Cardiac muscle cell (in vitro differentiated cells and primary cell): ENCODE measurements at places on chromosomes 2 and 18.

DNA sequence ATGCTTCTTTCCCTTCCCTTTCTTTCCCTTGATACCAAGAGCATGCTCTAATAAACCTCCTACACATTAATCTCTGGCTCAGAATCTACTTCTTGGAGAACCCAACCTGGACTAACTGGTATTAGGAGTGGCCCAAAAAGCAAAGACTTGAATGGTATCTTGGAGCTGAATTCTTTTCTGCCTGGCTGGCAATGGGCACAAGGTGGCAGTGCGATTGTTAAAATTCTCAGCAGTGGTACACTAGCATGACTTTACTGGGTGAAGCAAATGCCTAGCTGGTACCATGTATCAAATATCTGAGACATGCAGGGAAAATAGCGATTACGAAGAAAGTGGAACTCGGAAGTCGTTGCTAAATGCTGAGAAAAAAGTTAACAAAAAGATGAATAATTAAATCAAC is 376.1 kb downstream of the XIRP2 start:
- peak; percentile 21 for DNase-seq

- no peak for DNase-seq
These were observed 128.1 kb downstream of the GLI2 start for GRCh38 chr2:120863661-120864320.

DNA sequence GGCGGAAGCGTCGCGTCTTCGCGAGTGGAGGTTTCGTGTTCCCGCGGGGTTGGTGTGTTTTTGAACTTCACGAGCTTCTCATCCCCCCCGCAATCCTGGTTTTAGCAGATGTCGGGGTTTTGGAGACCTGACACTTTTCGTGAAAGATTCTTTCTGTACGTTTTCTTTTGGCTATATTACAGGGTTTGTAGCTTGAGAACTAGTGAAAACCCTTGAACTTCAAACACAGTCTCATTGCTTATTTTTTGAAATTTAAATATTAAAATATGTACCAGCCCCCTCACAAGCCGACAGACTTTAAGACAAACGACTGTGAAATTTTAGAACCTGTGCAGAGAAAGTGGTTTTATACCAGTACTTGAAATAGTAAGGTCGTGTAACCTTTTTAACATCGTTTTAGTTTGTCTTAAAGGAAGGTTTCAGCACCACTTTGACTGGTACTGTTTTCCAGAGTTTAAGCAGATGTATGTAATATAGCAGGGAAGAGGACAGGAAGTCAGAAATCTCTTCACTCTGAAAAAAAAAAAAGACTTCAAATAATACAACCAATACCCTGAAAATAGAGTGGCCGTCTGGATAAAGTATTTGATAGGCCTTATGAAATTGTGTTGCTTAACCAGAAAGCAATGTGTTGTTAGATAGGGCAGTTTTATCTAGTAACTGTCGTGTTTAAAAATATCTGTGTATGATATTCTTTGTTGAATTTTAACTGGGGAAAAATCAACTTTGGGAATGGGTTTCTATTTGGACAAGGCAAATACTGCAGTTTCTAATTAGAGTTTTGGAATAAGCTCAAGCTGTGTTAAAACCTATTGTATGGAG is 1.4 kb downstream of the SPATS2L start:
- DNase-seq, result no peak

- DNase-seq, result no peak
These were observed 55.8 kb downstream of the DOCK10 start for GRCh38 chr2:224986477-224986876.

- peak; percentile 81 for DNase-seq
These were observed 40.8 kb downstream of the MTERF4 start for GRCh38 chr2:241061275-241061674.

DNA sequence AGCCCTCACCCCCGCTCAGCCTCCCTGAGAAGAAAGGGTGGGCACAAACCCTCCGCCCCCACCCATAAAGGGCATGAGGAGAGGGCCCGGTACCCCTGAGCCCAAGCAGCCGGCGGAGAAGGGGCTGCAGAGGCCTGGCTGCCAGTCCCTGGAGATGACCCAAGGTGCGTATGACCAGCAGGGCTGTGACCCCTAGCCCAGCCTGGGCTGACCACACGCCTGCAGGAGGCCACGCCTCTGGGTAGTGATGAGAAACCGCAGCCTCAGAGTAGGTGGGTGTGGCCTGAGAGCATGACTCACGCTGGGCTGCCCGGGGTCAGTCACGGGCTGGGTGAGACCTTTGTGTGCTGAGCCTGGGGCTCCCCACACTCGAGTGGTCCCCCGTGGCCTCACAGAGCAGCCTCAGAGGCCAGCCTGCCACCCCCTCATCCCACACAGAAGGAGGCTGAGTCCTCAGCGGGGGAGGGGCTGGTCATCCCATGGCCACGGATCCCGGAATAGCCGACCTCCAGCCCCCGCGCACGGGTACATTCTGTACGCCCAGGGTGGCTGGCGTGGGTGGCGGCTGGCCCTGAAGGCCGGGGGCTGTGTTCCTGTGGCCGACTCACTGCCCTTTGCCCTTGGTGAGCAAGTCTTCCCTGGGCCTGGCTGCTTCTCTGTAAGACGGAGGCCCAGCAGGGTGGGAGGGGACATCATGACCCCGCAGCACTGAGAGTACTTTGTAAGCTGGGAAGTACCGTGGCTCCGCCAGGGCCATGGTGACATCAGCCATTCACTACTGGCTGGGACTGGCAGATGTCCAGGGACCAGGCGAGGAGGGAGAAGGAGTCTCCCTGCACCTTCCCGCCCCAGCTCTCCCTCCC is 110.8 kb upstream of the OTOS start:
- peak; percentile 96 for DNase-seq

DNA sequence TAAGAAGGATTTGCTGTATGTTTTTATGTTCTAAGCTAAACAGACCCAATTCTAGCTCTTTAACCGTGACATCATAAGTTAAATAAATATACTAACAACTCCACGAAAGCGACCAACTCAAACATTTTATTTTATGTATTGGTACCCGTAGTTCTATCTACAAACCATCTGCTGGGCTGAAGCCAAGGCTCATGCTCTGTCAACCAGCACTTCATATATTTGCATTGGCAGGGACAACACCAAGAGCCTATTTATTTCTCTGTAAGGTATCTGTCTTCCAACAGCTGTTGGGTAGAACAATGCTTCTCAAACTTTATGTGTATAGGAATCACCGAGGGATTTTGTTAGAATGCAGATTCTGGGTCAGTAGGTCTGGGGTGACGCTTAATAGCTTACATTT is 64.5 kb downstream of the PID1 start:
- DNase-seq, result no peak

DNA sequence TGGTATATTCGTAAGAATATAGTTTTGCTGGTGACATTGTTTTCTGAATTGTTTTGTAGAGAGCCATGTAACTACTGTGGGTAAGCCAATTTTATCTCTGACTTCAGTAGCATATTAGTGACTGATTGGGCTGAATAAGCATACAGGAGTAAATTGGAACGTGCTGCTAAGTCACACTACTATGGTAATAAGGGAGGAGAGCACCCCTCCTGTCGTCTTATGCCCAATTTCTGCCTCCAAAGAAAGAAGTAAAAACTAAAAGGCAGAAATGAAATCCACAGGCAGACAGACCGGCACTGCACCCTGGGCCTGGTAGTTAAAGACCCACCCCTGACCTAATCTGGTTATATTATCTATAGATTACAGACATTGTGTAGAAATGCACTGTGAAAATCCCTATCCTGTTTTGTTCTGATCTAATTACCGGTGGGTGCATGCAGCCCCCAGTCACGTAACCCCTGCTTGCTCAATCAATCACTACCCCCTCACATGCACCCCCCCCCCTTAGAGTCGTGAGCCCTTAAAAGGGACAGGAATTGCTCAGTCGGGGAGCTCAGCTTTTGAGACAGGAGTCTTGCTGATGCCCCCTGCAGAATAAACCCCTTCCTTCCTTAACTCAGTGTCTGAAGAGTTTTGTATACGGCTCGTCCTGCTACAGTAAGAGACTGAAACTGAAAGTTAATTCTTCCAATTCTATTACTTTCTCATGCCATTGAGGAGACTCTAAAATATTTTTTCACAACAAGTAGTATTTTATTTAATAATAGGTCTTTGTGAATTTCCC is 167.0 kb downstream of the ZNF804A start:
- no peak for DNase-seq

DNA sequence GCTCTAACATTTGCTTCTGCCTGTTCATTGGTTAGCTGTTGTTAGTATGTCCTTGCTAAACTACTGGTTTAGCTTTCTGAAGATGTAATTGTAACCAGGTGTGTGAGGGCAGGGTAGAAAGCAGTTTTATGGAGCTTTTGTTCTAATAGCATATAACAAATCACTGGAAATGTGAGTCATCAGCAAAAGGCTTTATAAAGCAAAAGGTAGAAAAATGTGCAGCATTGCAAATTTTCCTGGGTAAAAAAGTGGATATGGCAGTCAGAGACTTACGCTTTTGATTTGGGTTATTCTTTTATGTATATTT is 85.3 kb downstream of the ZNF407 start:
- no peak for DNase-seq

DNA sequence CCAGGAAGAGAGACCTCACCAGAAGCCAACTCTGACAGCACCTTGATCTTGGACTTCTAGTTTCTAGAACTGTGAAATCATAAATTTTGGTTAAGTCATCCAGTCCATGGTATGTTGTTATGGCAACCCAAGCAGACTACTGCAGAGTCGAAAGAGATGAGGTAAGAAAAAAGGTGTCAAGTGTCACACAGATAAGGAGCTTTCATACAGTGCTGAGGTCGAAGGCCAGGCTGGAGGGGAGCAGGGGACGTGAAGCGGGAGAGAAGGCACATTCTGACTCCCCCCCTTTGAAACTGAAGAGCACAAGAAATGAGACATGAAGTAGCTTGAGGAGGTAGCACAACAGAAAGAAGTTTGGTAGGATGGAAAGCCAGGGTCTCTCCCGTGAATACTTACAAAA is 110.4 kb downstream of the ALK start:
- no peak for DNase-seq

GRCh38 chr18:2776601-2777000 is 70.2 kb upstream of the EMILIN2 start:
- no peak for DNase-seq

- DNase-seq, result no peak
These were observed 676.1 kb upstream of the CELF4 start for GRCh38 chr18:38241736-38242135.

DNA sequence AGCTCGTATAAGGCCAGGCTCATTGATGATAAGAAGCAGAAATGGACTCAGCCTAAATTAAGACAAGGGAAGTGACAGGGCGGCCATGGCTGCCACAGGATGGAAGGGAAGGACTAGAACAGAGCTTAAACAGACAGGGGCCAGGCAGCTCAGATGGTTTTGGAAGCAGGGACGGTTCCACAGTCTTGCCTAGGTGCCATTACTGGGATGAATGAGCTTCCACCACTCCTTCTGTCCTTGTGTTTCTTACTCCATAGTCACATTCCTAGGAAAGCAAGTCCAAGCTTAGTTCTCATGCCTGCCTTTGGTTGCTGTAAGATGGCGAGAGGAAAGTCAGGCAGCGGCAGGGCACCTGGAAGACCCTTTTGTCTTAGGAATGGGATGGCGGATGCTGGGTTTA is 11.9 kb downstream of the GNLY start:
- no peak for DNase-seq

GRCh38 chr2:162768656-162769055 is 69.9 kb downstream of the KCNH7 start:
- DNase-seq, result peak; percentile 6

DNA sequence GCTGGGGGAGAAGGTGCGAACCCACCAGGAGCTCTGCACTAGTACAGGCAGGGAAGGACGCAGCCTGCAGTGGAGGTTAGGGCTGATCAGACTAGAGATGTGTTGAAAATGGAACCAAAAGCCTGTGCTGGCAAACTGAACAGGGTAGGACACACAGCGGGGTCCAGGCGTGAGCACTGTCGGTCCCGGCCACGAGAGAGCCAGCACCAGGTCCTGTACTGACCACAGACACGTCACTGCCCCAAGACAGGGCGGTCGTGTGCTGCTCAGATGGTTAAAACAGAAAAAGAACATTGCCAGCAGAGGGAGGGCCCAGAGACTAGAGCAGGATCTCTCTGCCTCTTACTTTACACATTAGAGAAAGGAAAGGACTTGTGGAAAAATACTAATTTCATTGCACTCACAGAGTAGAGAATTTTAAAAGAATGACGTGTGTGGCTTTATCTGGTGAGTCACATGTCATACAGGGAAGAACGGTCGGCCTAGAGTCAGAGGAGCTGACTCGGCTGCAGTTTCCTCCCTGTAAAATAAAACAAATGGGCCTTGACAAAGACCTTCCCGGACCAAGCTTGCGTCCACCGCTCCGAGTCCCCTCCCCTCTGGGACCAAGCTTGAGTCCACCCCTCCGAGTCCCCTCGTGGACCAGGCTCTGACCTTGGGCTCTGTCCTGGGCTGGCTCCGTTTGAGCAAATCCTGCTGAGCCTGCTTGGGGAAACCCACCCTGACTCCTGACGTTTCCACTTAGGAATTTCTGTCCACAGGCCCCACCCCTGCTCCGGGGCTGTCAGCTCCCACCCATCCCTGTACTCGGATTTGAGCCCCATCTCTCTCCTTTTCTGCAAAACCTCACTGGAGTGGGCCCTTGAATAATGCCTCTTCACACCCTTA is 16.7 kb upstream of the ADI1 start:
- no peak for DNase-seq

GRCh38 chr18:11520536-11520935 is 88.9 kb upstream of the SLC35G4 start:
- no peak for DNase-seq

- no peak for DNase-seq
These were observed 226.1 kb upstream of the TRIB2 start for GRCh38 chr2:12490641-12491040.

GRCh38 chr2:25228848-25229278 is 60.5 kb upstream of the POMC start:
- peak; percentile 86 for DNase-seq

DNA sequence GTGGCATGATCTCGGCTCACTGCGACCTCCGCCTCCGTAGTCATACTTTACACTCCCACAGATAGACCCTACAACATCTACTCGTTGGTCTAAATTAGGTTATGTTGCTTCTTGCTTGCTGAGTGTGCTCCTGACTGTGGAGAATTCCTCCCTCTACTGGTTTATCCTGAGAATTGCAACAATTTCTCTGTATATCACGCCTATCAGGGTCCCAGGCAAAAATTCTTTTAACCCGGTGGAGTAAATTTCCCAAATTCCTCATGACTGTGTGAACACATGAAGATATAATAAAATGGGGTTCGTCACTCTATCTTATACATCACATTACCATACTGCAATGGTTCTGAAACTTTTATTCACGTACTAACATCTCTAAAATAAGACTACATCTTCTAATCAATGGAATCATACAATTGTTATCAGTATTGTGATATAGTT is 156.7 kb downstream of the EVA1A start:
- peak; percentile 63 for DNase-seq

- DNase-seq, result no peak
These were observed 41.0 kb downstream of the MYO3B start for GRCh38 chr2:170218931-170219330.
